Kidney glomerular epithelial cell (primary cell): ENCODE measurements at places on chromosomes 6 and 20.

GRCh38 chr6:30841644-30842504, 42.4 kb upstream of the DDR1 start:
- DNase-seq, result no peak

GRCh38 chr6:165984729-165985275, 182.8 kb downstream of the TBXT start:
- no peak for DNase-seq

GRCh38 chr20:52895235-52895634, 76.9 kb upstream of the TSHZ2 start:
- no peak for DNase-seq

- no peak for DNase-seq
Measured at GRCh38 chr20:58634521-58635278, 16.4 kb upstream of the STX16 start.

- DNase-seq, result no peak
Measured at GRCh38 chr6:14944593-14944992, 301.3 kb upstream of the JARID2 start.

DNA sequence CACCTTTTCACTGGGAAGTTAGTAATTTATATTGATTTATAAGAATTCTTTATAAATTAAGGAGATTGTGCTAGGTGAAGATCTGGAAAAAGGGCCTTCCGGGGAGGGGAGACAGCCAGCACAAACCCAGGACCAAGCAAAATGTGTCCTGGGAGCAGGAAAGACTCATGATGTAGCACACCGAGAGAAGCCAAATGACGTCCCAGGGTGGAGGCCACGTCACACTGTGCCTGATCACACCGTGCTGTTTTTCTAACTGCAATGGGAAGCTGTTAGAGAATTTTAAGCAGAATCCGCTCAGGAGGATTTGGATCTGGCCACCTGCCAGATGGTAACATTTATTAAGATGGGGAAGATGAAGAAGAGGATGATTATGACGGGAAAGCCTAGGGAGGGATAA, 72.7 kb upstream of the AKAP12 start:
- no peak for DNase-seq

DNA sequence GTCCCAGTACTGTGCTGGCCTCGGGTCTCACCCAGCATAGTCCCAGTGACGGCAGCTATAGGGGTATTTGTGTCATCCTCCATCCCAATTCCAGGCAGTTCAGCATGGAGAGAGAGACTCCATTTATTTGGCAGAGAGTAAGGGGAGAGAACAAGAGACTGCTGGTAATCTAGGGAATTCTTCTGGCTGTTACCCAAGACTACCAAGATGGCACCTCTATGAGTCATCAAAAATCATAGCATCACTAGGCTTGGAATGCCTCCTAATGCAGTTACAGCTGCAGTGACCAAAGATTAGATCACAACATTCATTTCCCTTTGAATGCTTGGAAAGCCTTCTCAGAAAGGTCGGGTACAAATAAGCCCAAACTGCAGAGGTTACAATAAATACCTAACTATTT, 660.4 kb upstream of the FLRT3 start:
- DNase-seq, result peak; percentile 35

DNA sequence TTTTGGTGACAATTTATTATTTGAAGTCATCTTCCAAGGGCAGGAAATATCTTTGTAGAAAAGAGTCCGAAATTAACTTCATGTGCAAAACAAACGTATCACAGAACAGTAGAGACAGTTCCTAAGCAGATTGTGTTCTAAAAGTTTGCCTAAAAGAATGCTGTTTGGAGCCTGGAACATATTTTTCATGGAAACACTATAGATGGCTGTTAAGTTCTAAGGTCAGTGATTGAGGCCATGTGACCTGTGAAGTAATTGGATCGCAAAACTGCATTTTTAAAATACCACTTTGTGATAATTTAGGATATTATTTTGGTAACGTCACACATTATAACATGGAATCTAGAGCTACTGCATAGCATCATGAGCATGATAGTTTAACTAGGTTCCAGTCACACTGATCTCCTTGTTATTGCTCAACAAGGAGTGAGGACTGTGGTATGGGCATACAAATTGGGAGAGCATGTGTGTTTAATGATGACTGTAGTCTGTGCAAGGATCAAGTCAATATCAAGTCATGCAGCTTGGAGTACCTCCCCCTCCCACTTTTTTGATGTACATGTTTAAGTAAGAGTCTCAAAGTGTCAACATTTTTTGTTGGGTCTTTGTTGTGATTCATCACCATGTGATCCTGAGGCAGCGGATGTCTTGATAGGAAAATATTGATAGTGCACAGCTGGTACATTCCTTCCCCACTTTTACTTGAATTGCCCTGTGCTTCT, 609.3 kb upstream of the CITED2 start:
- no peak for DNase-seq

DNA sequence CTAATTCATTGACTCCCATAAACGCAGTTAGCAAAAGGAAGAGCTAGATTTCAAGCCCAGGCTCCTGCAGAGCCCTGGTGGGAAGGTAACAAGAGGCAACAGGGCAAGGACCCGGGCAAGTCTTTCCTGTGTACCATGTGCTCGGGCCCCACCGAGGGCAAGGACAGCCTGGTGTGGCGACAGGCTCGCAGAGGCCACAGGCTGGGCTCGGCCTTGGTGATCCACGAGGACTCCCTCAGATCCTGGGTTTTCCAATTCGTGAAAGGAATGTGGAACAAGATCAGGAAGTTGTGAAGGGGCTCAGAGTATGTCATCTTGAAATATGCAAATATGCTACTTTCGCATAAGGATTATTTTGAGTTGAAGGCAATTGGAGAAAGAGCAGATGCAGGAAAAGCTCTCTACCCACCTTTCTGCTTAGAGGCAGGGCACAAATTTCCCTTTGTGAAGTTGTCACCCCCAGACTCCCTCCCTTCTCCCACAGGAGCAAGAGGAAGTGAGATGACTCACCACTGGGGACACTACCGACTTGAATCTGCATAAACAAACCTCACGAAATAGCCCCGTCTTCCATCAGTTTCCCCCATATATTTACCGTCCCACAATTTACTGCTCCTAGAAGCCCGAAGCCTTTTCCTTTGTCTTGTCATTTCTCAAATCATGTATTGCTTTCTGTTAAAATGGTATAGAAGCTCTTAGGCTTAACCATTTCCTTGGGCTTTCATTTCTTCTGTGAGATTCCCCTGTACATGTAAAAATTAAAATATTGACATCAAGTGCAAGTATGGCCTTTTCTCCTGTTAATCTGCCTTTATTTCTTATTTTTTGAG, 79.0 kb downstream of the PSMG4 start:
- DNase-seq, result peak; percentile 10

GRCh38 chr20:23235173-23236027, 115.2 kb upstream of the NXT1 start:
- DNase-seq, result no peak

- peak; percentile 63 for DNase-seq
Measured at GRCh38 chr6:118668761-118669385, 17.5 kb upstream of the CEP85L start.

DNA sequence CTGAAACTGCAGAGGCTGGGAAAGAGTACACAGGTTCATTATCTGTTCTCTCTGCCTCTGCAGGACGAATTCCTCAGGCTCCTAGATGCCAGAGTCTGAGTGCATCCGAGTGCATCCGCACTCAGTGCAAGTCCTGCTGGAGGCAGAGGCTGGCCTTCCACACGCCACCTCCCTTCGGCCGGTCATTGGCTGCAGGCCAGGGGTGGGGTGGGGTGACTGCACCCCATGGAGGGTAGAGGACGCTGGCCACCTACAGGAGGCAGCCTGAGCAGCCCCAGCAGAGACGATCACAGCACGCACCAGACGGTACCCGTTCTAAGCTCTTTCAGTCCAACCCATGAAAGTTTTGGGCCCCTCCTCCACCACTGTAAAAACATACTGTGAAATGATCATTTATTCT, 11.7 kb downstream of the SFT2D1 start:
- DNase-seq, result peak; percentile 60

- DNase-seq, result no peak
Measured at GRCh38 chr6:130183271-130184222, 39.2 kb downstream of the SAMD3 start.

DNA sequence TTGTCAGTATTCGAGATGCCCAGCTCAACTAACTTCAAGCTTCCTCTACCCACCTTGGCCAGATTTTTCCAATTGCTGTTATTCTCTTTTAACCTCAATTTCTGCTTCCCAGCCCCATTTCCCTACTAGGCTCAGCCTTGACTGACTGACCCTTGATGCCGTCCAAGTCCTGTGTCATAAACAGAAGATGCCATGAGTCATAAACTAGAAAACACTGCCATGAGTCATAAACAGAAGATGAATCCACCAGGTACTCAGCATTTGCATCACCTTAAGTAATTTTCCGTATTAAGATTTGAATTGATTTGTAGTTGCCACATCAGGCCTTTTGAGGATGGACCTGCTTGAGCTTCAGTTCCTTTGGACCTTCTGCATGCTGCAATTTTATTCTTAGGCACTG, 123.8 kb downstream of the FAM83B start:
- no peak for DNase-seq

GRCh38 chr6:13538084-13538483, 36.3 kb upstream of the SIRT5 start:
- peak; percentile 39 for DNase-seq

DNA sequence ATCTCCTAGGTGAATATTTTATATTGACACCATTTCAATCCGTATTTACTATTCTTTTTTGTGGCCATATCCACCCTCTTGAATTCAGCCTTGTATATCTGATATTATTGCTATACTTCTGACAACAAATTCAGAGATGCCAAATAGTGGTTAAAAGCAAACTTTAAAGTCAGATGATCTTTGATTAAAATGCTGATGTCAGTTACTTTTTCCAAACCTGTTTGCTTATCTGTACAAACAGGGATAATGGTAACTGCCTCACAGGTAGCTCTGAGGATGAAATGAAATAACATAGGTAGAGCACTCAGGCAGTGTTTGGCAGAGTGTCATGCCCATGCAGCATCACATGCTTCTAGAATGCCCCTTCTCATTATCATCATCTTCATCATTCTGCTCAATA, 19.2 kb downstream of the PPIL6 start:
- no peak for DNase-seq

DNA sequence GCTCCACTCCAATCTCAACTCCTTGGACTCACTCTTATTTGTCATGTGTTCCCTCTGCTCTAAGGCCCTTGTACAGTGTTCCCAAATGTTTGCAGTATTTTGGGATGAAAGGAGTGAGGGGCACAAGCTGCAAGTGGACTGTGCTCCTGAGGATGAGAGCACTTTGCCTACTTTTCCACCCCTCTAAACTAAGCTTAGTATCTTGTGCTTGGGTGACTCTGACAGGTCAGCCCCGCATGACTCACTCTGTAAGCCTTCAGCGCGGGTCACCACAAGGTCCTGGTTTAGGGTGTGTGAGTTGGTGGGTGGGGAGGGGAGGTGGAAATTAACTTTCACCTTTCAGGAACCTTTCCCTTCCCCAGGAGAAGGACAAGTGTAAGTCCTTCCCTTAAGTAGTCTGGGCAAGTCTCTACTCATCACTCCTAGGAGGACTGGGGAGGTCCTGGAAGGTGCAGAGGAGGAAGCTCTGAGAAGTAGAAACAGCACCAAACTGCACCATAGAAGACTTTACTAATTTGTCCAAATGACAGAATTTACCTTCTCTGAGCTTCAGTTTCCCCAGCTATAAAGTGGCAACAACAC, 68.8 kb upstream of the EPB41L1 start:
- peak; percentile 40 for DNase-seq

GRCh38 chr6:16129623-16130401, 926 bp downstream of the MYLIP start:
- DNase-seq, result no peak

DNA sequence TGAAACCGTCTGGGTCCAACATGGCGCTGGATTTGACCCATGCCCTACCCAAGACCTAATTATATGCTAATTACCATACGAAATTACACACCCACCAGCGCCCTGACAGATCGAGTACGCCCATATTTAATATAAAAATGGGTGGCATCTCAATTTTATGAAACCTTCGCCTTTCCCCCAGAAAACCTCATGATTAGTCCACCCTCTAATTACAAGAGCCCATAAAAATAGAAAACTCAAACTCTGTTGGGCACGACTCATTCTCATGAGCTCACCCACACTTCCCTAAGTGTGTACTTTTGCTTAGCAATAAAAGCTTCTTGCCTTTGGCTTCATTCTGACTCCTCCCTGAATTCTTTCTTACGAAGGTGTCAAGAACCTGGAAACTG, 136.4 kb downstream of the OR2B2 start:
- DNase-seq, result peak; percentile 7

- no peak for DNase-seq
Measured at GRCh38 chr6:130518588-130518987, 152.8 kb downstream of the TMEM200A start.

DNA sequence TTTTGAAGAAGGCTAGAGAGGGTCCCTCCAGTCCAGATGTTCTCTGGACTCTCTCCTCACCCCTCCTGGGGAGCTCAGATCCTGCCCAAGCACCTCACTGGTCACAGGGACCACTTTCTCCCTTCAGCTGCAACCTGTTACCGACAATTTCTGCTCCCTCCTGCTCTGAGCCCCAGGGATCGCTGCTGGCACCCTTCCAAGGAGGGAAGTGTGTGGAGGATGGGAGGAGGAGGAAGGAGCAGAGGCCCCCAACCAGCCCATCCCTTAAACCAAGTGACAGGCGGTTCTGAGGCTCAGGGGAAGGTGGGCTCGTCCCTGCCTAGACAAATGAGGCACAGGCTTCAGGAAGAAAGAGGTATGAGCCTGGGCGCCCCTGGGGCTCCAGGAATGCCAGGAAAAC, 13.9 kb downstream of the PMEPA1 start:
- DNase-seq, result no peak

DNA sequence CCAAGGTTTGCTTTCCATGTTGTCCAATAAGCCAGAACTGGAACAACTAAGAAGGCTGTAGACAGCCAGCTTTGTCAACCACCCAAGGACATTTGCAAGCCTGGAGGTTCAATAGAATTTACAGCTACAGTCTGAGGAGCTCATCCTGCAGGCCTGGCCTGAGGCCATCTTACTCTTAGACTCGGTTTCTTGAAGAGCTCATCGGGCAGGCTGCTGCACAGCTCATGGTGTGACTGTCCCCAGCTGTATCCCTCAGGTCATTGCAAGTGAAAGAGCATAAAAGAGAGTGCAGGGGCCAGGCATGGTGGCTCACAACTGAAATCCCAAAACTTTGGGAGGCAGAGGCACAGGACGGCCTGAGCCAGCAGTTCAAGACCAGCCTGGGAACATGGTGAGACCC, 96.9 kb upstream of the FOXQ1 start:
- DNase-seq, result no peak

- no peak for DNase-seq
Measured at GRCh38 chr6:68196645-68197044, 438.4 kb upstream of the ADGRB3 start.

DNA sequence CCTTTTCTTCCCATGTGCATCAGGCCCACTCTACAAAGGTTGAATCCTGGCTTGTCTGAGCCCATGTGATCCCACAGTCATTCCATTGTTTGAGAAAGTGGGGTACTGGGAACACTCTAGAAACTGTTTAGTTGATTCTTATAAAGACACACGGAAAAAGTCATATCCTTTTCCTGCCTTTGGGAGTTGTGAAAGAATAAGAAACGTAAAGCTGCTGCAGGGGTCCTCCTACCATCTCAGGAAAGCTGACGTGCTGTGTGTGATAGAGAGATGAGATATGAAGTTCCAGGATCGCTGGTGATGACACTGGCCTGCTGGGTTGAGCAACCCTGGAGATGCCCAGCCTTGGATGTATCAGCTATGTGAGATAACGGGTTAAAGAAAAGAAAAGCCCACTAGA, 21.3 kb upstream of the HLA-DRB5 start:
- DNase-seq, result no peak

GRCh38 chr20:59668926-59669850, 64.8 kb downstream of the PHACTR3 start:
- DNase-seq, result no peak

GRCh38 chr20:54340667-54341081, 132.8 kb downstream of the PFDN4 start:
- DNase-seq, result peak; percentile 56
